ENCODE measurements at places on chromosomes 2 and 18.

DNA sequence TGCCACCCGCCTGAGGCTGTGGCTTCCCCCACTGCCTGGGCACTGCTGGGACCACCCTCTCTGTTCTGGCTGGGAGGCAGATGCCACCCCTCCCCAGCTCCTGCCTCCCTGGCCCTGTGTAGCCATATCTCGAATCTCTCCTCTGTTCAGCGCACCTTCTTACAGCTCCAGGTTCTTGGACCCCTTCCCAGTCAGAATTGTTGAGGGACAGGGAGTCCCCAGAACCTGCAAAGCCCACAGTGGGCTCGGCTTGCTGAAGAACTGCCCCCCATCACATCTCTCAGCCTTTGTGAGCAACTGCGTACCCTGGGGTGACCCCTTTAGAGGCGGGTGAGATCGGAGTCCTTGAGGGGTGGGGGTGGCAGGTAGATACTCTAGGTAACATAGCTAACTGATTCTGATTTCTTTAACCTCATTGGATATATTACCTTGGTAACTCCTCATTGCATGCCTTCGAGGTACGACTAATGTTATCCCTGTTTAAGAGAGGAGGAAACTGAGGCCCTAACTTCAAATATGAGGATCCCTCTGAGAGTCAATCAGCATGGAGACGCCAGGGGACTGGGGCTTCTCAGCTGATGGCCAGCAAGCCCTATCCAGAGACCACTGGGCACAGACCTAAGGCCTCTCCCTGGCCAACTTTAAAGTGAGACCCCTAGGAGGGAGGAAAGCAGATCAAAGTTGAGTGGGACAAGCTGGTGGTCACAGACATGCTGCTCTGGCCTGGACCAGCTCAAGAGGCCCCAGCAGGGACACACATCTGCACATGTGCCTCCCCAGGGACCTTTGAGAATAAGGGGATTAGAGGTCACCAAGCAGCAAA is 101.3 kb downstream of the CAPN13 start:
- no peak for DNase-seq

GRCh38 chr2:117190856-117191559 is 623.5 kb upstream of the DDX18 start:
- DNase-seq, result no peak

GRCh38 chr2:46014911-46015654 is 282.1 kb upstream of the EPAS1 start:
- no peak for DNase-seq

DNA sequence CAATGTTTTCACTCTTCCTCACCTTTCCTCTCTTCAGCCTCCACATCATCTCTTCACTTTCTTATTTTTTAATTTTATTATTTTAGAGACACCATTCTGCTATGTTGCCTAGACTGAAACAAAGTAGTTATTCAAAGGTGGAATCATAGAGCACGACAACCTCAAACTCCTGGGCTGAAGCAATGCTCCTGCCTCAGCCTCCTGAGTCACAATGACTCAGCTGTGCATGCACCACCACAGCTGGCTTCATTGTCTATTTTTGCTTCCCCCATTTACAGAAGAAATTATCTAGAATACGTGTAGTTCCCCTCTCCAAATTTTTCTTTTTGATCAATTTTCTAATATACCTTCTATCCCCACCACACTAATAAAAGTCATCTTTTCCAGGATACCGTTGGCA is 911.5 kb upstream of the SOX11 start:
- DNase-seq, result no peak

Data from HT-29 (cell line).